Right cardiac atrium (tissue), 5 donors: ENCODE measurements at places on chromosomes 2 and 18.

GRCh38 chr2:181152701-181153100 is 172.3 kb downstream of the UBE2E3 start:
- DNase-seq = no peak

- no peak for DNase-seq
Observed at GRCh38 chr2:6578416-6578815, 287.3 kb downstream of the CMPK2 start.

DNA sequence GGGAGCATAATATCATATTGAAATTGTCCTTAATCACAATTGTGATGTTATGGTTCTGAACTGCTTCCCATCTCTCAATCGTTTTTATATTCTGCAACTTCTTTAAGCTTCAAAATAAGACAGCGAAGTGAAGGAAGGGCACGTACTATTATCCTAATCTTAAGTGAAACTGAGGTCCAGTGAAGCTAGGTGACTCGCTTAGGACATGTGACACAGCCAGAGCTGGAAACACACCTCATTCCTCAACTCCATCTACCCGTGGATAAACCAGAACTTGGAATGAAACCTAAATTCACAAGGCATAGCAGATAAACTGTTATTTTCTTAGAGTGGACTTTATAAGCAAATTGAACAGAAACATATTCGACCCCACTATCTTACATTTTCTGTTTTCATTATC is 191.2 kb upstream of the PXDN start:
- no peak for DNase-seq

DNA sequence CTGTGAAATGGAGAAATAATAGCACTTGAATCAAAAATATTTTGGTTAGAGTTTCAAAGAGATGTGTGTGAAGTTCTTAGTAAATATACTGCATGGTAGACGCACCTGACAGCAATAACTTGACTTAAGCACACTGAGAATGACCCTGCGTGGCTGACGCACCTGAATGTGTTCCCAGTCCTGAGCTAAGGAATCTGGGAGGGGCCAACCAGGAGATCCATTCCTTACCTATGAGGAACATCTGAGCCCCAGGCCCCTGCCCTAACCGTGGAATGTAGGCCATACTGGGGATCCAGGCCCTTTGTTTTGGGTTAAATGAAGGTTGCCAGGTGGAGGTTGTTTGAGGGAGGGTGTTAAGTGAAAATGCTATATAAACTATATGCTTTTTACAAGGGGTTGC is 284.4 kb downstream of the RBM43 start:
- DNase-seq = no peak

- no peak for DNase-seq
Observed at GRCh38 chr2:73893764-73894474, 1.1 kb downstream of the ACTG2 start.

DNA sequence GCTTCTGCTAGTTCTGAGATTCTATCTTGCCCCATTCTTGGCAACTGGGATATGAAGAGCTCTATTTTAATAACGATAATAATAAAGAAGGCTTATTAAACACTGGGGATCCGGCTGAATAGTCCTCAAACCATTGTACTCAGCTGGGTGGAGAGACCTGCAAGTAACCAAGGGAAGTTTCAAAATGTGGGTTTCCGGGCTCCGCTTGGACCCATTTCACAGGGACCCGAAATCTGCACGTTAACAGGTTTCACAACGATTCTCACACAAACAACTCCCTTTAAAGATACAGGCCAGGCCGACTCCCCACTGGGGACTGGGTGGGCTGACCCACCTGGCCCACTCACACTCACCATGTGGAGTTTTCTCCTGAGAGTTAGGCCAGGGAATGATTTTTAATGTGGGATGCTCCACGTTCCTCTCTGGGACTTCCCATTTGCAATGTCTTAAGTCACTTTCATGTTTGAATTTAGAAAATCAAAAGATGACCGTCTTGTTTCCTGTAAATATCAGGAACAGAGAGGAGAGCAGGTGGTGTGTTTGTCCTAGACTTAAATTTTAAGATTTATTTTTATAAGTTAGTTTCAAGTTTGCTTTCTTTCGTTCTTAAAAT is 96.3 kb downstream of the SH3RF3 start:
- no peak for DNase-seq

- DNase-seq = no peak
Observed at GRCh38 chr18:55539240-55539639, 48.8 kb downstream of the TCF4 start.
